Stimulated activated CD4-positive, alpha-beta T cell treated with anti-CD3 and anti-CD28 coated beads, TNF-alpha, amount 100 ng/mL, for 4 hours (primary cell): ENCODE measurements at places on chromosomes 7 and 10.

DNA sequence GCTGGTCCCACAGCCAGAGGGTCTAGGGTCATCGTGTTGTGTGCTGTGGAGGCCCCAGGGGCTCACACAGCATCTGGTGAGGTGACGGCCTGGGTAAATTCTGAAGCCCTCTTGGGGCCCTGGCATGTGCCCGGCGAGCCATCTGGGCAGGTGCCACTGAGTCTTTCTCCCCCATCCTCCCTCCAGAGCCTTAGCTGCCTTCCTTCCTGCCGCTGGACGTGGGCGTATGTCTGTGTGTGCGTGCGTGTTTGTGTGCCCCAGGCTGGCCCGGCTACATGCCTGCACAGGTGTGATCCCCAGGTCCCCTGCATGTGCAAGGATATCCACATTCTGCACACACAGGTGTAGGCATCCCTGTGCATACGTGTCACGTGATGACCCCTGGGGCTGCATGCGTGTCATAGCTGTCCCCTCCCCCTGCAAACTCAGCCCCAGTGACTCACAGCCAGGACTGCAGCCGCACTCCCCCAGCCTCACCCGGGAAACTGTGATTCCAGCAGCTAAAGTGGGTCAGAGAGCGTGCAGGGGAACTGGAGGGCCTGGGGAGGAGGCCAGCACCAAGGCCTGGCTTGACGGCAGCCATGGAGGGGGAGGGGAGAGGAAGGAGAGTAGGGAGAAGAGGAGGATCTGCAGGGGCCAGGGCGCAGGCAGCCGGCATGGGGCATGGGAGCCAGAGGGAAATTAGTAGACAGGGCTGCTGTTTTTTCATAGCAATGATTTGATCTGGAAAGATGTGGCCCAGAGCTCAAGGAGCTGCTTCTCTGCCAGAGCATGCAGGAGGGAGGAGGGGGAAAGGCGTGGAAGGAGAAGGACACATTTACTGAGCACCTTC lies 46.4 kb downstream of the ELFN1 start:
- DNase-seq: no peak

- no peak for DNase-seq
Measured at GRCh38 chr7:18257711-18258110, 230.1 kb upstream of the PRPS1L1 start.

- DNase-seq: no peak
Measured at GRCh38 chr7:36023033-36023560, 130.0 kb upstream of the EEPD1 start.

- DNase-seq: no peak
Measured at GRCh38 chr7:13656330-13656729, 333.1 kb downstream of the ETV1 start.
